ENCODE measurements at places on chromosomes 13 and 19.

GRCh38 chr13:107332188-107332587 is 764.3 kb upstream of the ARGLU1 start:
- DNase-seq = no peak

GRCh38 chr19:46211201-46211881 is 18.2 kb upstream of the IGFL1 start:
- no peak for DNase-seq

- no peak for DNase-seq
These were observed 81.6 kb upstream of the TM9SF2 start for GRCh38 chr13:99419591-99420243.

GRCh38 chr13:98480915-98481877 is 95.7 kb downstream of the STK24 start:
- no peak for DNase-seq

DNA sequence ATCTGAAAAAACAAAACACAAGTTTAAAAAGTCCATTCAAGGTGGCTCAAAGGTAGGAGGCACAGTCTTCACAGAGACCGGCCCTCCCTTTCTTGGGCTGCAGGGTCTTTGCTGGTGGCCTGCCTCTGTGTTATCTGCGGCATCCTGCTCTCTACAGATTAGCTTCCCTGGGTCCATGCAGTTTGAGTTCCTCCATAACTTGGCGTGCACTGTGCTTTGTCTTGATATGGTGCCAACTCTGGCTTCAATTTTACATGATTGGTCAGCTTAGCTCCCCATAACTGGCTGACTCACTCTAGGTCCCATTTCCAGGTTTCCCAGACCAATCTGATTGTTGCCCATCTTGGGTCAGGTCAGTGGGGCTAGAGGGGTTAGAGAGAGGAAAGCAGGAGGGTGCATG is 41.8 kb downstream of the TPT1 start:
- DNase-seq = no peak

DNA sequence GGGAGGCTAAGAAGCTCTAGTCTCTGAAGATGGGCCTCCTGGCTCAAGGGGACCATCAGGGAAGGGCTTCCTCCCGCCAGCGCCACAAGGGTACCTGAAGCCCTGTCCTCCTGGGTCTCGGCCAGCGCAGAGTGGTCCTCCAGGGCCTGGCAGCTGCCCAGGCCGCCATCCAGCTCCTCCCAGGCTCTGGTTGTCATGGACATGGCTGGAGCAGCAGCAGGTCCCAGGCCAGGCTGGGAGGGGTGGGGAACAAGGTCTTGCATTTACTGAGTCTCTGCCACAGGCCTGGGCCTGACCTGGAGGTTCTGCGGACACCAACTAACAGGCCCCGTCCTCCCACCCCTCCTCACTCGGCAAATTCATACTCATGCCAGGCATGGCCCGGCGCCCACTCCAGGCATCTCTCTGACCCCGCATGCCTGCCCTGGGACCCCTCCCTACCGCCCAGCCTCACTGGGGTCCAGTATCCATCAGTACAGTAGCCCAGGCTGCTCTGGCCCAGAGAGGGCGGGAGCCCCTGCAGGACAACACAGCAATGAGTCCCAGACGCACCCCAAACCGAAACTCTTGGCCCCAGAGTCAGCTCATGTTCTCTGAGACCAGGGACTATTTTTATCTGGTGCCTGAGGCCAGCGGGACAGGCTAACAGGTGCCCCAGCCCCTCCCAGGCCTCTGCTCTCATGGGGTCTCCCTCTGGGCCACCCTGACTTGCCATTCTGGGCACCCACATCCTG is 938 bp downstream of the JSRP1 start:
- no peak for DNase-seq

- no peak for DNase-seq
These were observed 4.6 kb upstream of the CEACAM1 start for GRCh38 chr19:42532891-42533290.

DNA sequence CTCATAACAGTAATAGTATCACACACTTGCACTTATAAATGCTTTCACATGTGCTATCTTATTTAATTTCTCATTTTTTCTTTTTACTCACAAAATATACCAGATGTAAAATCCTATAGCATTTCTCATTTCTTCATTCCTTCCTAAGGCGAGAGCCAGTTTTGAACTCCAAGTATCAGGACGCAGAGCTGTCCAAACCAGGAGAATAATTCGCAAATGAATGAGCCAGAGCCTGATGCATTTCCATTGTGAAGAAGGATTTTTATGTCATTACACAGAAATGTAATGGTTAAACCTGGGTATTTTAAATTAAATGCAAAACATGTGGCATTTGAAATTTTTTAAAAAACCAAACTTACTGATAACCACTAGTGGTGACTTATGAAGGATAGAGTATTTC is 244.3 kb downstream of the RGCC start:
- DNase-seq = no peak

GRCh38 chr13:77298426-77298825 is 28.5 kb downstream of the MYCBP2 start:
- DNase-seq = no peak

DNA sequence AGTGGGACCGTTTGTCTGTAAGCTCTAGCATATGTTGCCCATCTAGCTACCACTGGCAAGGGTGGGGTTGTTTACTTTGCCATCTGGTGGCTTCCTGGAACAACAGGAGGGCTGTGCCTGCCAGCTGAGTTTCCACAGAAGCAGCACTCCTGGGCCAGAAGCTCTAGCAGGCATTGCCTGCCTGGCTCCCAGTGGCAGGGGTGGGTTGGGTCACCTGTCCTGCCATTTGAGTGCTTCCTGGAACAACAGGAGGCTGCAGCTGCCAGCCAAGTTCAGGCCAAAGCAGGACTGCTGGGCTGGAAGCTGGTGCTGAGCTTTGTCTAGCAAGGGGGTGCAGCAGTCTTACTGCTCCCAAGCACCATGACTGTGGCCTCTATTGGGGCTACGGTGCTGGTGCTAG is 239.7 kb downstream of the MTUS2 start:
- DNase-seq = no peak

- DNase-seq = no peak
These were observed 232.4 kb downstream of the POSTN start for GRCh38 chr13:37366044-37366770.

DNA sequence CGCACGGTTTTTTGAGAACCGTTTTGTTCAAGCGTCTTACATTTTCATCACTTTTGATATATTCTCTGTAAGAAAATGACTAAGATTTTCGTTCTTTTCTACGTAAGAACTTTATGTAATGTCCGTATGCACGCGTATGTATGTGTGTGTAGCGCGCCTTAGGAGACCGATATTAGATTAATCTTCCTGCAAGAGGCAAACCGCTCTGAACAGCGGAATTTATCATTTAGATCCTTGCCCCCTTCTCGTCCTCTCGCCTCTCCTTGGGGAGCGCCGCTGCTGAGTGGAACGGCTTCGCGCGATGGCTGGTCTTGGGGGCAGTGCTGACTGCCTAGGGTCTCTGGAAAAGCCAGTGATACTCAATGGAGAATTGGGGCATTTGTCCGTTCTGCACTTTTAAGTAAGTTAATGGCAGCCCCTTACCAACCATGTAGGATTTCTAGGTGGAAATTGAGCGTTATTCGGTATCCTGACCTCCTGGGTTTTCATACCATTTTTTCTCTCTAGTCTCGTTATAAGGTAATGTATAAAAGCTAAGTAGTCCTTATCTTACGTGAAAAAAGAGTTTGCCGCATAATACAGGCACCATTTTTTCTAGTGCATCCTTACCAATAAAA is 4.7 kb downstream of the MAB21L1 start:
- no peak for DNase-seq

DNA sequence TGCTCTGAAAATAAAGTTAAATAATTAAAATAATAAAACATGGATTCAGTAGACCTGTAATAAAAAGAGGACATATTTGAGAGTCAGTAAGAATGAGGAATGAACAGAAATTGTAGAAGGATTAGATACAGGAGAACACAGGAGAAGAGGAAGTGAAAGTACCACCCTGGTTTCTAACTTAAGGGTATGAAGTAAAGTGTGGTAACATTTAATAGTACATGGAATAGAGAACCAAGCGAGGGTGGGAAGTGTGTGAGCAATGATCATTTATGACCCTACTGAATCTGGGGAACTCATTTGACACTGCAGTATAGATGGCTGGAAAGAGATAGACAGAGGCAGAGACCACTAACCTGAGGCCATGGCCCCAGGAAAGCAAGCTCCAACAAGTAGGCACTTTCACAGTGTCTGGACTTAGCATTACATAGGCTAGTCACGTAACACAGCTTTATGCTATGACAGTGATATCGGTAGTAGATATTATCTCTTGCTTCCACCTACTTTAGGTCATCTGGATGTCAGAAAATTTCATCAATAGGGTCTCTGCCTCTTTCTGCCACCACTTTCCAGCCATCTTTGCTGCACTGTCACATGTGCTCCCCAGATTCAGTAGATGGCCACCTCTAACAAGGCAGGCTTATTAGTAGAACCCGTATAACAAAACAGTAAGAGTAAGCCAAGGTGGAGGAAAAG is 633.9 kb upstream of the MIR17HG start:
- no peak for DNase-seq

DNA sequence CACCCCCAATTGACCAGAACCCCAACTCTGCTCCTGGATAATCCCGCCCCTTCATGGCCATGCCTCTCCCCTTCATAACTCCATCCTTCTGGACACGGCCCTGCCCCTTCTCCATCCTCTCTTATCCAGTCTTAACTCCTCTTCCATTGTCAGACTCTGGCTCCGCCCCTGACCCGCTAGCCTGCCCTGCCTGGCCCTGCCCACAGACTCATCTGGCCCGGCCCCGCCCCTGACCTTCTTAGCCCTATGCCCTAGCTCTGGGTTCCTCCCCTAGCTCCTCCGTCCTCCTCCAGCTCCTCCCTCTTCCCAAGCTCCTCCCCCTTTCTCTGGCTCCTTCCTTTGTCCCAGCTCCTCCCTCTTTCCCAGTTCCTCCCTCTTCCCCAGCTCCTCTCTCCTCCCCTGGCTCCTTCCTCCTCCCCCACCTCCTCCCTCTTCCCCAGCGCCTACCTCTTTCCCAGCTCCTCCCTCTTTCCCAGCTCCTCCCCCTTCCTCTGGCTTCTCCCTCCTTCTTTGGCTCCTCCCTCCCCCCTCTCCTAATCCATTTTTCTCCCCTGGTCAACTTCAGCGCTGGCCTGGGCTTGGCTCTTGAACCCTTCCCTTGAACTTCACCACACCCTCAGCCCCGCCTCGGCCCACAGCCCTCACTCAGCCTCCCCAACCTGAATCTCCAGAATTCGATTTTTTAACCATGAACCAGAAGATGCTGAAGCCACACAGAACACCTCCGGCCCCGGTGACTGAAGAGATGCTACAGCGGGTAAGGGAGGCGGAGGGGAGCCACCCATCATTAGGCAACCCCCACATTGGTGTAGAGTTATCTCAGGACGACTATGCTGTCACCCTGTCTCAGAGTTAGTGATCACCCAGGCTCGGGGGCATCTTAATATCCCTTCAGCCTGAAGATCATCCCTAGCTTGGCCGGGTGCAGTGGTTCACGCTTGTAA is 9.2 kb upstream of the ZNF358 start:
- DNase-seq = no peak

DNA sequence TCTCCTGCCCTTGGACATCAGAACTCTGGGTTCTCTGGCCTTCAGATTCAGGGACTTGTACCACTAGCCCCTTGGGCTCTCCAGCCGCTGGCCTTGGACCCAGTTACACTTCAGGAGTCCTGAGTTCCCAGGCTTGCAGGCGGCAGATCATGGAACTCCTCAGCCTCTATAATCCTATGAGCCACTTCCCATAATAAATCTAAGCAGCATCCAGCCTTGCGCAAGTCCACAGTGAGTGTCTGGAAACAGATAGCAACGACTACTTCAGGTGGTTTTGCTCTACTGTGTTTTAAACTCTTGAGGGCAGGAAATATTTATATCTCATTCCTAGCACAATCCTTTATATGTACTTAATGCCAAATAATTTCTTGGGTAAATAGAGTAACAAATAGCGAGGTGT is 92.3 kb downstream of the COL4A1 start:
- no peak for DNase-seq

DNA sequence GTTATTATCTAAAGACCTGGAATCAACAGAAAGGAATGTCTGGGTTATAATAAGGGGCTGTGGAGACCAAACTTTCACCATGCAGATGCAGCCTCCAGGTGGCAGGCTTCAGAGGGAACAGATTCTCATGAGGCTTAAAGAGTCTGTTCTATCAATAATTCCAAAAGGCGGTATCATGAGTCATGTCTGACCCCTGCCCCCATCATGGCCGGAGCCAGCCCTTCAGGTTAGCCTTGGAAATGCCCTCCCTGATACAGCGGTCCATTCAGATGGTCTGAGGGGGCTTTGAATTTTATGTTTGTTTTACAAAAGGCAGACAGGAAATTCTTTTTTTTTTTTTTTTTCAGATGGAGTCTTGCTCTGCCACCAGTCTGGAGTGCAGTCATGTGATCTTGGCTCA is 21.7 kb upstream of the LAMP1 start:
- no peak for DNase-seq

GRCh38 chr13:27347211-27347772 is 76.7 kb downstream of the RASL11A start:
- no peak for DNase-seq

DNA sequence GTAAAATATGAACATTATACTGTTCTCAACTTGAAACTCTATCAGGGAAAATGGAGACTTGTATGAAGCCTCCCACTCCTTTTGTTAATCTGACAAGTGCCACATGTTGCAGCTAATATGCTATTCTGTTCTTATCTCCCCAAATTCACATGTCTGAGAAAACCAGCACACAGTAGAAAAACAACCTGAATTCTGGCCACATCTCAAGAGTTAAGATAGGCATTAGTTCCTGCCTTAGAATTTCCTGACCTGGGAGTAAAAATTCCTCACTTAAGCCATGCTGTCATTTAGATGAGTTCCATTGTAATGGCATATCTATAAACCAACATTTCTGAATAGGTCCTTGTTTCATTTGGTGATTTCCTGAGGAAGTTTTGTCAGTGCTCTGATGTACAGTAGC is 1098.5 kb downstream of the EFNB2 start:
- DNase-seq = no peak

- DNase-seq = no peak
These were observed 3.0 kb upstream of the GRAMD1A start for GRCh38 chr19:34997071-34997617.

DNA sequence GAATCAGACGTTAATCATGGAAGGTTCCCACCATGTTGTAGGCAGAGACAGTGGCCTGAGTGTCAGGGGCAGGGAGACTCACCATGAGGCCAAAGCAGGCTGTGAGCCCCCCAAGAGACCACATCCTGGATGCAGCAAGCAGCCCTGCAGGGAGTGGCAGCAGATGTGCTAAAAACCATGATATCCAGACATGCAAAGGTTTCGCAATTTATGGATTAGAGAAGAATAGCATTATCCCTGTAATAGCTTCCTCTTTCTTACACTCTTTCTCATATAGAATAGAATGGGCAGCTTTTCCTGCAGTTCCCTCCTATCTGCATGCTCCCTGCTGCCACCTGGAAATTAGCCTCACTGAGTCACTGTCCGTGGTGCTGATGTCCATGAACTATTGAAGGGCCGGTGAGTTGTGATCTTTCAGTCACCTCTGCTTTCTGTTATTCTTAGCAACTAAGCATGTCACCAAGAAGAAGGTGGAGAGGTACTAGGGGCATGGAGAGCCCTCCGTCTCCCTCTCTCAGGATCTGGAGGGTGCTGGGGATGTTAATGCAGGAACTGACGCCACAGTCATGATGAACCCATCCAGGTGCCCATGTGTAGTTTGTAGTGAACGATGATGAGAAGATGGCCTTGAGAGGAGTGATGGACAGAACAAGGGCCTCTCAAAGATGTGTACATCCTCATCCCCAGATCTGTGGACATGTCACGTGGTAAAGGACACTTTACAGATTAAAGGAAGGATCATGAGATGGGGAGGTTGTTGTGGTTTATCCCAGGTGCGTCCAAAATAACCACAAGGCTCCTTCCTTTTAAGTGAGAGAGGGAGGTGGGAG is 9.9 kb downstream of the CEACAM4 start:
- DNase-seq = no peak
